ENCODE measurements at places on chromosomes 7 and 10. TPM values are rescaled to one million over a fixed set of nuclear protein-coding genes. Genes with fewer than 3 reads are reported as not detected.

ANXA8L1 gene
- not detected for polyA plus RNA-seq

HOXA6 gene
- polyA plus RNA-seq = 31.7 TPM

OR6B1 gene
- not detected for polyA plus RNA-seq

TUBAL3 gene
- 0.13 TPM for polyA plus RNA-seq

SPDYE2 gene
- polyA plus RNA-seq = 2.1 TPM

BNIP3 gene
- polyA plus RNA-seq = 73.8 TPM

SPRN gene
- polyA plus RNA-seq = 5.1 TPM

FAM25C gene
- not detected for polyA plus RNA-seq

NAT16 gene
- polyA plus RNA-seq = 0.13 TPM

ATP6V1F gene
- 230 TPM for polyA plus RNA-seq

GALNT17 gene
- 4.3 TPM for polyA plus RNA-seq

VSTM4 gene
- 16.0 TPM for polyA plus RNA-seq

ATG9B gene
- polyA plus RNA-seq = 1.9 TPM

EIF5AL1 gene
- 5.8 TPM for polyA plus RNA-seq

GRK5 gene
- 19.0 TPM for polyA plus RNA-seq

TMEM213 gene
- polyA plus RNA-seq = 49.6 TPM

SEC61G gene
- 188 TPM for polyA plus RNA-seq

OR9A2 gene
- not detected for polyA plus RNA-seq

IL6 gene
- polyA plus RNA-seq = not detected

APBB1IP gene
- 1.9 TPM for polyA plus RNA-seq

ARHGAP19 gene
- polyA plus RNA-seq = 30.3 TPM

TMEM236 gene
- polyA plus RNA-seq = 0.31 TPM

GALNT11 gene
- 118 TPM for polyA plus RNA-seq

OAT gene
- polyA plus RNA-seq = 110 TPM

MALRD1 gene
- polyA plus RNA-seq = 2.8 TPM

EPDR1 gene
- 23.4 TPM for polyA plus RNA-seq

MAPK8 gene
- 82.0 TPM for polyA plus RNA-seq

MAD1L1 gene
- polyA plus RNA-seq = 25.1 TPM

CYREN gene
- polyA plus RNA-seq = 72.2 TPM

HHEX gene
- 11.4 TPM for polyA plus RNA-seq

WIPF3 gene
- polyA plus RNA-seq = 6.0 TPM

SUGCT gene
- 14.4 TPM for polyA plus RNA-seq

OPN4 gene
- polyA plus RNA-seq = not detected

TMEM139 gene
- polyA plus RNA-seq = 76.0 TPM

LEP gene
- 0.49 TPM for polyA plus RNA-seq

DNAJC1 gene
- 28.5 TPM for polyA plus RNA-seq

ARMC3 gene
- 16.7 TPM for polyA plus RNA-seq

FAM25G gene
- polyA plus RNA-seq = not detected

UCN3 gene
- polyA plus RNA-seq = 2.4 TPM

LIPK gene
- polyA plus RNA-seq = not detected

SLC29A4 gene
- 22.3 TPM for polyA plus RNA-seq

GPR15LG gene
- polyA plus RNA-seq = 0.78 TPM

ZNF365 gene
- polyA plus RNA-seq = 0.30 TPM

EPHB6 gene
- polyA plus RNA-seq = 18.9 TPM

CREB3L2 gene
- polyA plus RNA-seq = 52.7 TPM

ZNF467 gene
- polyA plus RNA-seq = 30.5 TPM
